ENCODE measurements at places on chromosomes 7 and 10. TPM values are rescaled to one million over a fixed set of nuclear protein-coding genes. Genes with fewer than 3 reads are reported as not detected.
A peak's percentile ranks its signal among the peaks of the same experiment; 100 is the strongest.

The GIMAP1 gene
- 3.9 TPM for total RNA-seq

The C10orf67 gene
- 0.67 TPM for total RNA-seq

The PDGFA gene
- 15.9 TPM for total RNA-seq

The PTPRN2 gene
- 0.48 TPM for total RNA-seq

The ADAM8 gene
- 2.8 TPM for total RNA-seq

The ADD3 gene
- total RNA-seq: 17.6 TPM

The ZKSCAN1 gene
- total RNA-seq: 40.2 TPM

The PRSS2 gene
- total RNA-seq: not detected

The MAGI2 gene
- 1.3 TPM for total RNA-seq

The ASZ1 gene
- not detected for total RNA-seq

The PRSS58 gene
- not detected for total RNA-seq

The FAM25A gene
- total RNA-seq: not detected

The FIS1 gene
- total RNA-seq: 368 TPM

The SH3PXD2A gene
- 42.5 TPM for total RNA-seq

The GPR37 gene
- total RNA-seq: 0.09 TPM

The PRLHR gene
- total RNA-seq: not detected

The GHRHR gene
- total RNA-seq: not detected

The ADRB1 gene
- total RNA-seq: 0.40 TPM

The LRRTM3 gene
- not detected for total RNA-seq

The PODXL gene
- 23.2 TPM for total RNA-seq

DNA sequence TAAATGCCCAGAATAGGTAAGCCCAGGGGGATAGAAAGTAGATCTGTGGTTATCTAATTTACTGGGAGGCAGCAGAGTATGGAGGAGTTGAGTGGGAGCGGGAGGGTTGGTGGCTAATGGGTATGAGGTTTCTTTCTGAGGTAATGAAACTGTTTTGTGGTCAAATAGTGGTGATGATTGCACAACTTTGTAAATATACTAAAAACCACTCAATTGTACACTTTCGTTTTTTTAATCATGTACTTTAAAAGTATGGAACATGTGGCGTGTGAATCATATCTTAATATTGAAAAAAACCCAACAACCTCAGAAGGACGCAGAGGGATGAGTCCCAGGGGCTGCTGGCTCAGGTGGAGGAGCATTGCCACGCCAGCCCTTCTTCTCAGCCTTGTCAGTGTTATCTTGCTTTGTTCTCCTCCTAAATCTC, 118.1 kb downstream of the WDR11 start:
- no peak for DNase-seq

- peak; percentile 69 for DNase-seq
Observed at GRCh38 chr10:80132299-80133139, at the start of gene PLAC9. TSS of gene PLAC9 (plus strand) at chr10:80132730. CDS start at chr10:80132763, 33 bp downstream.

DNA sequence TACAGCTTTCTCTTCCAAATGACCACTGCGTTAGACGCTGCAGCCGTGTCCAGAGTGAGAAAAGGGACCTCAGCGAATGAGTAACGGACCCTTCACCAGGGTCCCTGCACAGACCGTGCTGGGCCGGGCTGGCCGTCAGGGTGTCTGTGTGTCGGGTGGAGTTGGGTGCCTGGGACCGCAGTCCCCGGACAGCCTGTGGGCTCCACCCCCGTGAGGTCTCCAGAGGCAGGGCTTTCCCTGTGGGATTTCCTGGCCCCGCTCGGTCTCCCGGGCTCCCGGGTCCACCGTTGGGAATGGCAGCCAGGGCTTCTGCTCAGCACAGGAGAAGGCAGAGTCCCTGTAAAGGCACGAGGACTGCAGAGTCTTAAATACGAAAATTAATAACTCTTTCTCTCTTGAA, 509.7 kb downstream of the TCERG1L start:
- no peak for DNase-seq

- no peak for DNase-seq
Observed at GRCh38 chr10:112510384-112510783, 63.4 kb downstream of the VTI1A start.

GRCh38 chr10:91758303-91759146, 39.7 kb upstream of the TNKS2 start:
- no peak for DNase-seq

GRCh38 chr7:114439581-114439980, 25.0 kb downstream of the FOXP2 start:
- DNase-seq: no peak

DNA sequence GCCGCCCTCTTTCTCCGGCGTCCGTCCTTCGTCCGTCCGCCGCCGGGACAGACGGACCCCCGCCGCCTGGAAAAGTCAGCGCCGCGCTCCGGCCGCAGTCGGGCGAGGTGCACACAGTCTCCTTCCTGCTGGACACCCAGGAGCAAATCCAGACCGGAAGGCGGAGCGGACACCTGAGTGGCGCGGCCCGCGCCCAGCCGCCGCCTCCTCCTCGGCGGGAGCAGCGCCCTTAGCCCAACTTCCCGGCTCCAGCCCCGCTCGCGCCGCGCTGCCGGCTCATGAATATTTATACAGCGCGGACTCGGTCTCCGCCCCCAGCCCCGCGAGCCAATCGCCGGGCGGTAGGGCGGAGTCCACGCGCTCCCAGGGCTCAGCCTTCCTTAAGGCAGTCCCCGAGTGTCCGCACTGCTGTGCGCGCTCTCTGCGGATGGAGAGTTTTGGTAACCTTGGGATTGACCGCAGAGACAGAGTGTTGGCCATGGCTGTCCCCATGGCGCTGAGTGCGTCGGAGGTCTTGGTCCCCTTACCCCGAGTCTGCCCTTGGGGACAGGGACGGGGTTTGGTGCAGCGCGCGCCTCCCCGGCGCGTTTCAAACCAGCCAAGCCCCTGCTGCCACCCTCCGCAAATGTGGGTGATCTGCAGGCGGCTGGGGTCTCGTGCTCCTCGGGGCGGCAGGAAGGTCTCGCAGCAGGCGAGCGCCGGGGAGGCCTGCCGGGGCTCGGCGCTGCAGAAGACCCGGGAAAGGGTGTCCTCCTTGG, at the start of gene FZD8:
Gene FZD8 (minus strand): TSS at position 262 of the 758 bp plus-strand sequence. CDS start 867 bp downstream, outside the sequence.
- DNase-seq: peak; percentile 93

DNA sequence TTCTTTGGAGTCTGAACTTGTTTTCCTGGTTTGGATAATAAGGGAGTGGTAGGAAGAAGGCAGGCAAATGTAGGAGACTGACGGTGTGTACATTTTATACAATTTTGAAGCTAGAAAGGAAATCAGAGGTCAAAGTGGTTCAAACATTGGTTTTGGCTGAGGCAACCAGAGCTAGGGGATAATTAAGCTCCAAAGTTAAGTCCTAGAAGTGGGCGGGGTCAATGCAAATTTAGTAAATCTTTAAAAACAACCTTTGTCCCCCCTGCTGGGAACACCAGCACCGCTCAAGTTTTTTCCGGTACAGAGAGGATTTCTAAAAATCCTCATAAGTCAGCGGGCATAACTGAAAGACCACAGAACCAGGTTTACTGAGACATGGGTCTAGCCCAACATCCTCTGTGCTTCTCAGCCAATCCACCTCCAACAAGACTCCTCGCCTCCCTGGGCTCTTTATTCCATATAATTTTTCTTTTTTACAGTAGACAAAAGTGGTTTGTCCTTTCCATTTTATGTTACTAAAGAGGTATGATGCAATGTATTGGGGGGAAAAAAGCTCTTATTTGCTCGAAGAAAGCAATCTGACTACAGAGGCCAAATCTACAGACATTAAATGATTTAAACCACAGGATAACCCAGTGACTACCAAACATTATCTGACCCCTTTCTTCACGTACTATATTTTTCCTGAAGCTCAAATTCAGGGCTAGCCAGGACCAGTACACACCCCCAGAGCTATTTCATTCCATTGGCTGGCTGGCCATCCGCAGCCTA, 1.6 kb downstream of the GLUD1 start:
- no peak for DNase-seq

GRCh38 chr7:101564778-101565211, 64.3 kb downstream of the MYL10 start:
- peak; percentile 66 for DNase-seq

GRCh38 chr7:139046143-139046542, 10.3 kb upstream of the ZC3HAV1L start:
- no peak for DNase-seq

DNA sequence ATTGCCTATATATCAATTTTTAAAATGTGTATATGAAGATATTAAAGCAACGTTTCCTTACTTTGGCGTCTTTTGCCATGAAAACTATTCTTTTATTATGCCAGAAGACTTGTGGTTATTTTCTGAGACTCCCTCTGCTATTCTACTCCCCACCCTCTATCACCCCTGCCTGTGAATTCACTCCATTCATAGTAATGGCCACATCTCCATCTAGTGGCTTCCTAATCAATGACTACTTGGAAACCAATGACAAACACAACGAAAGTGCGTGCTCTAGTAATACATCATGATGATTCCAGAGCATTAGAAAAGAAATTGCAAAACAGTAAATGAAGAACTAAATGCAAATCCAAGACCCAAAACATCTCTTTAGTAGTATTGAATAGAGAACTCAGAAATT, 186.7 kb upstream of the HGF start:
- DNase-seq: no peak

- no peak for DNase-seq
Observed at GRCh38 chr7:66333443-66333842, 128.3 kb downstream of the TPST1 start.

GRCh38 chr10:114520453-114520852, 116.2 kb upstream of the AFAP1L2 start:
- no peak for DNase-seq

- peak; percentile 73 for DNase-seq
Observed at GRCh38 chr7:5429253-5429856, 5.7 kb upstream of the TNRC18 start.

GRCh38 chr7:91850455-91850854, 30.0 kb downstream of the MTERF1 start:
- DNase-seq: no peak

- no peak for DNase-seq
Observed at GRCh38 chr10:10794046-10794445, 223.6 kb upstream of the CELF2 start.

DNA sequence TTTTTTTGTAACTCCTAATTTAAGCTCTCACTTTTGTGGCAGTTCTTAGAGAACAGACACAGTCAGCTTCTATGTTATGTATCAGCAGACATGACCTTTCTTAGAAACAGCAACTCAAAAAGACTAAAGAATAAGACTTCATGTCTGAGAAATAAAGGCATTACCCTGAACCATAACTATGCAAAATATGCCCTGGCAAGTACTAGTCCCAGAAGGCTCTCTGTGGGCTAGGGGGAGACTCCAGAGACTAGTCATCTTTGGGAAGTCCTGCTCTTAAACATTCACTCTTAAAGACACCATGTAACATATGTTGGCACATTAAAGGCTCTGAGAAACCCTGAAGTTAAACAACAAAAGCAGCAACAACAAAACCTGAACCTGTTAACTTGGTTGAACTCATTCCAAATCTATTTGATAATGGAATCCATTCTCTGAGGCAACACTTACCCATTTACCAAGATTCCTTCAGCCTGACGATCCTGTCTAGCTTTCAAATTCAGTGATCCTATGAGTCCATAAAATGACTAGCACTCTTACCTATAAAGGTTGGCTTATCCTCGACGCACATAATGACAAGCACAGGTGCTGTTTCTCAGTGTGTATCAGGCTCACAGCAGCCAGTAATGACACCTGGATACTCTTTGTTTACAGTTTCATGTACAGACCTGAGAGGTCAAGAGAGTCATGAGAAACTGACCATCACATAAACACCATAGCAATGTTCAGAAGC, 62.3 kb downstream of the OSBPL3 start:
- DNase-seq: no peak

DNA sequence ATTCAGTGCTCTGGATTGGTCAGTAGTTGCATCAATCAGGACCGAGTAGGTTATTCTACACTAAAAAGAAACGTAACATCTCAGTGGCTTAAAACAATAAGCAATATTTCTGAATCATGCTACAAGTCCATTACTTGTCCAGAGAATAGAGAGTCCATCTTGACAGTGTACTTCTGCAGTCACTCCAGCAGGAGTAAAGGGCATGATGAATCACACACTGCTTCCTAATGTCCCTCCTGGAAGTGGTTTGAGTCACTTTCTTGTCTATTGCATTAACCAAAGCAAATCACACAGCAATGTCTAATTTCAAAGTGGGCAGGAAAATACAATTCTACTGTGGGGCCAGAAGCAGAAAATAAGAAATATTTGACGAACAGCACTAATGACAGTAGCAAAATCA, 124.8 kb downstream of the TSPAN12 start:
- DNase-seq: no peak

GRCh38 chr10:131358741-131359442, 47.4 kb upstream of the TCERG1L start:
- no peak for DNase-seq

DNA sequence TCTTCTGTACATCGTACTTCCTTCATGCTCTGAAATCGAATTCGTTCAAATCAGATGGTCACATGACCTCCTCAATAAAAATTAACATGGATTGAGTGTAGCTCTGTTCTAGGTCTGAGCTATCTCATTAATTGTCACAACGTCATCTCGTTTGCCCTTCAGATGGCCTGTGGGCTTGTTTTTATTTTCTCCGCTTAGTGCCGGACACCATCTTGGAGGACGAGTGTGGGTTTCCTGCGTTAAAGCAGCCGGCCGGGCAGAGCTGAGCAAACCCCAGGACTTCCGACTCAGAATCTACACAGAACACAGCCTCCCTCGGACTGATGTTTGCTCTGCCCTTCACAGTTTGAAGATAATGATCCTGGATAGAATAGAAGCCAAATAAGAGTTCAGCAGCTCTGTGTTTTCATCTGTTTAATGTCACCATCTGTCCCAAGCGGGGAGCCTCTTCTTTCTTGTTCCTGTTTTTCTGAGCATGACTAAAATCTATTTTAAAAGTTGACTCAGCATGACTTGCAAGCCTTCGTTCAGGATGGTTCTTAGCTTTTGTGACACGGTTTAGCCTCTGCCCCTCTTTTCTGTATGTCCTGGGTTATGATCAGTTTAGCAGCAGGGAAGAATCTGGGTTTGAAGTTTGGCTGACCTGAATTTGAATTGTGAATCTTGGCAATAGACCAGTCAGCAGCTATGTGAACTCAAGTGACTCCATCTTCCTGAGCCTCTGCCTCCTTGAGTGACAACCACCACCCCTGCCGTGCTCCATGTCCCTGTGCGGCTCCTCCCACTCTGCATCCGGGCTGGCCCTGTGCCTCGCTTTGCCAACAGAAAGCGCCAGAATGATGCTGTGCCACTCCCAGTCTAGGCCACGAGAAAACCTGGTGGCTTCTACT, 30.6 kb upstream of the GALNTL5 start:
- DNase-seq: peak; percentile 64

- DNase-seq: no peak
Observed at GRCh38 chr10:78876449-78876848, 192.3 kb upstream of the ZMIZ1 start.

GRCh38 chr7:124031406-124031805, 1.5 kb downstream of the TMEM229A start:
- no peak for DNase-seq

- DNase-seq: no peak
Observed at GRCh38 chr10:113047605-113047962, 97.5 kb downstream of the TCF7L2 start.

DNA sequence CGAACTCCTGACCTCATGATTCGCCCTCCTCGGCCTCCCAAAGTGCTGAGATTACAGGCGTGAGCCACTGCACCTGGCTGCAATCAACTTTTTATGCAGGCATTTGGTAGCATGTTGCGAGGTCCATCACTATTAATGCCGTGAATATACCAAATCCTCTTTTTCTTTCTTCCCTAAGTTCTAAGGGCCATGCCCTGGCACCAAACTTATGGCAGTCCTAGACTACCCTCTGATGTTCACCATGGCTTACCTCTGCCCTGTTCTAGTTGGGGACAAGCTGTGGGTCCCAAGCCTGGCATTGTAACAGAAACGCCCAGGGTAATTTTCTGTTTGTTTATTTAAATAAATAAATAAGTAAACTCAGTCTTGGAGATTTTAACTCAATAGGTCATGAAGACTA, 13.3 kb downstream of the PRSS2 start:
- no peak for DNase-seq

Measured in psoas muscle (tissue), 8 donors.